ENCODE measurements at places on chromosomes 1 and 21.

DNA sequence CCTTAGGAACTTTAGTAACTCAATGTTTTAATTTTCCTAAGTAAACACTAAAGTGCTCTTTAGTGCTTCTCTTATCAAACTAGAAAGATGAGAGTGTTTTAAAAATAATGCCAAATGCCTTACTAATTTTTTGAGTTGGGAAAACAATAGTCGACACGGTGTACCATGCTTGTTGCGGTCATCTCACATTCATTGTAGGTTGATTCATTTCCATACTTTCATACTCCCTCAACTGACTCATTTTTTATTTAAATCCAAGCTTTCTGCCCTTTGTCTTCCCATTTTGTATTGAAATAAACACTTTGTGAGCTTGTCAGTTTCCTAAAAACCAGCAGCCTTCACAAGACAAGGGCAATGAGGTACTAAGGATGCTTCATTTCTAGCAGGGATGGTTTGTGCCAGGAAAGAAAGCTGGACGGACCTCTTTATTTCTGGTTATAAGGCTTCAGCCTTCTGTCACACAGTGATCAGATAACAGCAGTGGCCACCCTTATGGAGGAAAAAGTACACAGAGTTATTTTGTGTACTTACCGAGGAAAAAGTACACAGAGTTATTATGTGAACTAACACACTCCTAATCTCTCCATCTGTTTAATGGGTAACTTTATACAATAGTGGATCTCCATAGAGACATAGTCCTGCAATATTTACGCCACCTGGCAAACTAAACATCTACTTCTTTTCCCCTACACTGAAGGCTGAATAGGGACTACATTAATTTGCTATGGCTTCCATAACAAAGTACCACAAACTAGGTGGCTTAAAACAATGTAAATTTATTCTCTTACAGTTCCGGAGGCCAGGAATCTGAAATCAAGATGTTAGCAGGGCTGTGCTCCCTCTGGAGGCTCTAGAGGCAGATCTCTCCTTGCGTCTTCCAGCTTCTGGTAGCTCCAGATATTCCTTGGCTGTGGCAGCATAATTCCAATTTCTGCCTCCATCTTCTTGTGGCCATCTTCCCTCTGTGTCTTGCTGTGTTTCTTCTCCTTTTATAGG lies 13.0 kb upstream of the CCDC190 start:
- DNase-seq = no peak

DNA sequence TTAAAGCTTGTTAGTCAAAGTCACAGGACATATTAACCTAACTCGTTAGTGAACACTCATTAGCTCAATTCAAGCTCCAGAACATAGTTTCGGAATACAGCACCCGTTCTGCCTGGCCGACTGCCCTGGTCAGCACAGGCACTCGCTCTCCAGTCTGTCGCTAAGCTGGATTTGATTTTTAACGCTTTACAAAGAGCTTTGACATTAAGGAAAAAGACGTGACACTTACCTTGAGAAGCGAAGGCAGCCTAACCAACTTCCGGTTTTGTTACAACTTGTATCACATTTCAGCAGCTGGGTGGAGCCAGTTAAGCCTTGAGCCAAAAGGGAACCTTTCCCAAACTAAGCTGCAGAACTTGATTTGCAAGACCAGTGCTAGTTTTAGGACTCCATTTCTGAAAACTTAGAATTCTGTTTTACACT lies at the start of gene FRRS1:
FRRS1 (minus strand) TSS at position 258 of the 423 bp plus-strand sequence. CDS start 17,867 bp downstream, outside the sequence.
- DNase-seq = peak; percentile 68

GRCh38 chr1:78274814-78275213 lies 216.0 kb upstream of the PTGFR start:
- DNase-seq = no peak

DNA sequence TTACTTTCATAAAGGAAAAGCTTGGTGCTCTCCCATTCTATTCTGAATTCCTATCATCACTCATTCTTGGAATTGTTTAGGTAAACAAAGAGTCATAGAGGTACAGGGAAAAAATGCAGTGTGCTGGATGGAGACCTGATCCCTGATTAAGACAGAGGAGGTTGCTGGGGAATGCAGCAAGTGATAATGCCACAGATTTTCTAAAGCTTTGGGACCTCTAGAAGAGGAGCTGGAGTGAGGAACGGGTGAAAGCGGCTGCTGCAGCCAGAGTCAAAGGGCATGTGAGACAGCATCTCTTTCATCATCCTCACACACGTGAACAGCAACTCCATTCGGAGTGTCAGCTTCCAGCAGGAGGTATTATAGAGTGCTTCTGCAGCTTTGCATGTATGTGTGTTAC lies 54.9 kb upstream of the DIPK1A start:
- no peak for DNase-seq

GRCh38 chr1:151221616-151222015 lies 23.3 kb downstream of the PIP5K1A start:
- no peak for DNase-seq

DNA sequence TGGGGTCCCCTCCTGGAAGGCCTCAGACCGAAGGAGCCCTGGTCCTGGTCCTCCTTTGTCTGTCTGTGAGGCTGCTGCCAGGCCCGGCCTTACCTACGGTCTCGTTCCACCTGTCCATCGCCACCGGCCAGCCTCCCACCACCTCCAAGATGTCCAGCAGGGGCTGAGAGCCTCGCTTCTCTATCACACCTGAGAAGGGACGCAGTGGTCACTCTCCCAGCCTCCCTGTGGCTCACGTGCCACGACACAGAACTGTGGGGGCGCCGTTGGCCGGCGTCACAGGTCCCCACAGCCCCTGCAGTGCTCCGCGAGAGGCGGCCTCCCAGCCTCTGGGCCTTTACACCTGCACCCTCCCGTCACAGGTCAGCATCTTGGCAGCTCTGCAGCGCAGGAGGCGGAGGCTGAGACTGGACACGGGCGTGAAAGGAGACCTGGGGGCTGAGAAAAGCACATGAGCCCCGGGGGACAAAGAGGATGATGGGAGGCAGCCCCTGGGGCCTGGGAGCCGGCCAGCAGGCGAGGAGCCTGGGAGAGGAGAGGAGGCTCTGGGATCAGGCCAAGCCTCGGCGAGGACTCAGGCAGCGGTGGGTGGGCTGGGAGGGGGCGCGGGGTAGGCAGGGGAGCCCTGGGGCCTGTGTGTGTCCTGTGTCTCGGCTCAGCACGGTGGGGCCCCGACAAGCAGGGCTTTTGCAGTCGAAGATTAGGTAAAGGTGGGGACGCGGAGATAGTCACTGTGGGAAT lies 20.5 kb downstream of the PRXL2B start:
- DNase-seq = no peak

DNA sequence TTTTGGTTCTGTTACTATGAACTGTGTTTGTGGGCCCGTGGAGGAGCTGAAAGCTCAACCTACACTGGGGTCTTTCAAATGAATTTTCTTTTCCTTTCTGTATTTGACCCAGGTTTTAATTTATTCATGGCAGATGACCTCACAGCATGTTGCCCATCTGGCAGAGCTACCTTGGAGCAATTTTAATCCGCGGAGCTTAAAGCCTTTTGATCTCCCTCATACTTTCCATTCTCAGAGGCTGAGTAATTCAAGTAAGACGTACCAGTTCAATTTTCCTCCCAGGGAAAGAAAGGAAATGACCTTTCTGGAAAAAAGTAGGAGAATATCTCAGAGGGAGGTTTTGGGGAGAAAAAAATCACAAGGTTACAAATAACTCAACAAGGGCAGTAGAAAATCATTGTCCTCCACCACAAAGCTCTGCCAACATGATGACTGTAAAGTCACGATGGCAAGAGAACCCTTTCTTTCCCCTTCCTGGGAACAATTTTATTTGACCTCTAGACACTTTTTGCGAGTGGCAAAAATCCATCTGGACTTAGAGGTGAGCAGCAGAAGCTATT lies 21.6 kb upstream of the PCP4 start:
- DNase-seq = no peak

GRCh38 chr1:6172549-6172948 lies 7.6 kb downstream of the CHD5 start:
- DNase-seq = no peak

GRCh38 chr21:14889080-14889810 lies 175.6 kb downstream of the NRIP1 start:
- DNase-seq = no peak

DNA sequence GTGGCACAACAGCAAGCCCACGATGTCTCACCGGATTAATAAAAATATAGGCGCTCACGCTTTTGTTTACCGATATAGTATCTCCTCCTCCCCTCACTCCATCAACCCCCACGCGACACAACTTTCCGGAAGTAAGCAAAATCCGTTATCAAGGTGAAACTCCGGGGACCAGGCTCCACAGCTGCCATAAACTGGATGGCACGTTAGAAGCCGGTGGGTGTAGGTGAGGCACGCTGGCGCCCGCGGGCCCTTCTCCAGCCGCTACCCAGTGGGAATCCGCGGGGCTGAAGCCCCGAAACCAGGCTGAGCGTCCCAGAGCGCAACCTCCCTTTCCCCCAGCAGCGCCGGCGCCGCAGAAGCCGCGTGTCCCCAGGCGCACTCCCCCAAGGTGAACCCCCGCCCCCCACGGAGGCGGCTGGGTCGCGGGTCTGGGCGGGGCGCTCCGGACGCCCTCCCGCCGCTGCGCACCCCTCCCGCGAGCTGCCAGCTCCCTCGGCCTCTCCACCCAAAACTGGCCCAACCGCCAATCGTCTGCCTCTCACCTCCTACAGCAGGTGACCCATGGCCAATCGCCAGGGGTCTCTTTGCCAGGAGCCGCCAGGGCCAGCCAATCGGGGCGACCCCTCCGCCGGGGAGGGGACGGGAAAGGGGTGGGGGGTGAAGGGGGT lies 112.4 kb downstream of the OSBPL9 start:
- DNase-seq = peak; percentile 89

DNA sequence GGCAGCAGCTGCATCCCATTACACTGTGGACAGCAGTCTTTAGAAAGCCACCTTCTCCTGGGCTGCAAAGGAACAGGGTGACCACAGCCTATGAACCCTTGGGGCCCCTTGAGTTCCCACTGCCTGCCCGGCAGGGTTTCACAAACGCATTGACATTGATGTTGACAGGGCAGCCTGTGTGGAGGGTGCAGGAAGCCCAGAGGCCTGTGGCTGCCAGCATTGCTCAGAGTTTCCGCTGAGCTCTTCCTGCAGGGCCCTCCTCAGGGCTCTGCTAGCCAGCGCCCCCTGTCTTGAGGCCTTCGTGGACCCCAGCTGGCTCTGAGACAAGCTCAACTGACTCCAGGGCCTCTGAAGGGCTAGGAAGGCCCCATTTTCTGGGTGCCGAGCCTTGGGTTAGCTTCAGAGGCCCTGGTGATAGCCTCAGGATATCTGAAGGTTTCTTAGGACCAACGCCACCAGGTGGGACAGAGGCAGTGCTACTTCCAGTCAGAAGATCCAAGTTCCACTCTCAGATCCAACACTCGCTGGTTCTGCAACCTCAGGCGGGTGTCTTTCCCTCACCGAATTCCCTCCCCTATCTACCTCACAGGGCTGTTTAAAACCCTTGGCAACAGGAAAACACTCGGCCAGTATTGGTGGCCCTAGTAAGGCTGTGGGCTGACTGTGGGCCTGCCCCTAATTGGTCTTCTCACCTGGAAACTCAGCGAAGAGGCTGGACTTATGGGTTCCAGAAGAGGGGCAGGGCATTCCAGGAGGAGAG lies 27.2 kb upstream of the EPS8L3 start:
- DNase-seq = no peak

DNA sequence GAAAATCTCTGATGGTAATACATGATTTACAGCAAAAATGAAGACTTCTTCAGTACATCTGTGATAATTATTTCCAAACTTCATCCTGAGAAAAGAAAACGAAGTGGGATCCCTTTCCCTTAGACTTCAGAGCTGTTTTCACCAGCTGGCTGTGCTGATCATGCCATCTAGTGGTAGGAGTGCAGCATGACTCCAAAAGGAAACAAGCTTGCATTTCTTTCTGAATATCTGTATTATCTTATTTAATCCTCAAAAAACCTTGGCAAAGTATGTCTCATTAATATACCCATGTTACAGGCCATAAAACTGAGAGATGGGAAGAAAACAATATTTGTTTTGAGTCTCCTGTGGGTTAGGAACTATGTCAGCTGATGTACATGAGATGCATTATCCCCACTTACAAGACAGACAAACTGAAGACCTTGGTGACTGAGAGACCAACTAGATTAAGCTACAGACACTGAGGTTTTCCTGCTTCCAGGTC lies 9.8 kb upstream of the GJA8 start:
- DNase-seq = no peak

- no peak for DNase-seq
Observed at GRCh38 chr1:192147696-192148095, 10.6 kb upstream of the RGS18 start.

DNA sequence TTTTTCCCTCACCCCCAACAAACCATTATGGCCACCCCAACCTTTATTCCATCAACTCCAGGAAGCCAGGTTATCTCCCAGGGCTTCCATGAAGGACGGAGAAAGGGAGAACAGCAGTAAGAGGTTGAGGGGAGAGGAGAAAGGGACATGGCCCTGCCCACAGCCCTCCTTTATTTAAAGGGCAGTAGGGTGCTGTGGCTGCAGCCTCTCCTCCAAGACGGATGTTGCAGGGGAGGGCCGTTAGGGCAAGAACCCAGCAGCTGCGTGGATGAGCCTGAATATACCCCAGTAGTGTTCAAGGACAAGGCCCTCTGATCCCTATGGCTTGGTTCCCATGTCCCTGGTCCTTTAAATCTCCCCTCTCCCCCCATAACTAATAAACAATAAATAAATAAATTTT lies 5.9 kb downstream of the RXFP4 start:
- no peak for DNase-seq

DNA sequence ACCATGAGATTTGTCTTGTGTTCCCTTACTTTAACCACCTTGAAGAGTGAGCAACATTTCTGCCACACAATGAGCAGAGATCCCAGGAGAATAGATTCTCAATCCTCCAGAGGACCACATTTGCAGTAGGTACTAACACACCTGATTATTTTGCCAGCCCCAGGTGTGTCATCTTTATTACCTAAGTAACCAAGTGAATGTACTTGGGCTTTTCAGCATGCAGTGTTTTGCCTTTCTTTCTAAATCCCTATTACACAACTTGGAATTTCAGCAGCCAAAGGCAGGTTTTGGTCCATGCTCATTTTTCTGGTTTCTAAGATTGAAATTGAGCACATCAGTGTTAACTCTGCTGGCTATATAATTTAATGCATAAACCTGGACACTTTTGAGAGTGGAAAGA lies 43.2 kb upstream of the ST6GALNAC5 start:
- DNase-seq = no peak

GRCh38 chr21:16532840-16533239 lies 803.1 kb downstream of the USP25 start:
- DNase-seq = no peak

GRCh38 chr1:220271706-220272046 lies 577 bp downstream of the RAB3GAP2 start:
- DNase-seq = no peak

DNA sequence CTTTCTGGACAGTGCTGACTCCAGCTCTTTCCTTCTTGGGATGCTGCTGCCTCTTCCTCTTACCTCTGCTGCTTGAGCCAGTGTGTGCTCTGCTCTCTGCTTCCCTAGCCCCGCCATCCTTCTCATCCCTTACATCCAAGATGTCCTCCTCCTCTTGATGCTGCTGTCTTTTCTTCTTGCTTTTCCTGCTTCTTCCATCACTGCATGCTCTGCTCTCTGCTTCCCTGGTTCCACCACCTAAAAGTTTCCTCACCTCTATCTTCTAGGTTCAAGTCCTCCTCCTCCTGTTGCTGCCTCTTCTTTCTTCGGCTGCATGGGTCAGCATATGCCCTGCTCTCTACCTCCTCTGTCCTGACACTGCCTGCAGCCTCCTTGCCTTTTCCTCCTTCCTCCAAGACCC lies 3.4 kb downstream of the NAXE start:
- no peak for DNase-seq

GRCh38 chr1:111605576-111605975 lies 14.0 kb upstream of the RAP1A start:
- no peak for DNase-seq

GRCh38 chr21:17454315-17455027 lies 58.4 kb upstream of the CXADR start:
- DNase-seq = peak; percentile 69
